Cardiac fibroblast (primary cell): ENCODE measurements at places on chromosomes 5 and 9.

DNA sequence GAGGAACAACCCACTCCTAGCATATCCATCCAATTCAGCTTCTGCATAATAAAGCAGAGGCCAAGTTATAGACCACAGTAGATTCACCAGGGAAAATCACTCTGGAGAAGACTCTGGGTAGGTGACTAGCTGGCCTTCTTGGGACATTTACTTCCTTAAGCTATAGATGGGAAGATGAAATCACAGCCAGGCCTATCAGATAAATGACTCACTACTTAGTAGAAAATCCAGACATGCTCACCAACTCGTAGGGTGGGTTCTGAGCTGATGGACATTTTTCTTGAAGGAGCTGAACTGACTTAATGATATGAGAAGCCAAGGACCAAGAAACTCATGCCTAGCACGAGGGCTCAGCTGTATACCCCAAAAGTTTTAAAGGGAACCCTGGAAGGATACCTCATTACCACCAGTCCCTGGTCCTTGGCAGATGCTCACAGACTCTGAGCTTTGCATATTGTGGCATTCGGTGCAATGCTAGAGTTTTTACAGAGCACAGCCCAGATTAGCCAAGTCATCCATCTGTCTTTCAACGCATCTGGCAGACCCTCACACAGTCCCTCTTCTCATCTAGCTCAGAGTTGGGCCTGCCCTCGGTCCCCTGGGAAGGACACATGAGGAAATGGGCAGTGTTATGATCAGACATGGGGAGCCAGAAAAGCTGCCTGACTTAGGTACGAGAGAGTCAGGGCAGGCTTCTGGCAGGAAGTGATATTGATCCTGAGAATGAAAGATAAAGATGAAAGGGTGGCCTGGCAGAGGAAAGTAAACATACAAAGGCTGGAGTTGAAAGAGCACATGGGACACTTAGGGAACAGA, 15.0 kb downstream of the ACSL6 start:
- DNase-seq = no peak

- DNase-seq = no peak
These were observed 642.0 kb downstream of the KIF4B start for GRCh38 chr5:155655569-155655968.

DNA sequence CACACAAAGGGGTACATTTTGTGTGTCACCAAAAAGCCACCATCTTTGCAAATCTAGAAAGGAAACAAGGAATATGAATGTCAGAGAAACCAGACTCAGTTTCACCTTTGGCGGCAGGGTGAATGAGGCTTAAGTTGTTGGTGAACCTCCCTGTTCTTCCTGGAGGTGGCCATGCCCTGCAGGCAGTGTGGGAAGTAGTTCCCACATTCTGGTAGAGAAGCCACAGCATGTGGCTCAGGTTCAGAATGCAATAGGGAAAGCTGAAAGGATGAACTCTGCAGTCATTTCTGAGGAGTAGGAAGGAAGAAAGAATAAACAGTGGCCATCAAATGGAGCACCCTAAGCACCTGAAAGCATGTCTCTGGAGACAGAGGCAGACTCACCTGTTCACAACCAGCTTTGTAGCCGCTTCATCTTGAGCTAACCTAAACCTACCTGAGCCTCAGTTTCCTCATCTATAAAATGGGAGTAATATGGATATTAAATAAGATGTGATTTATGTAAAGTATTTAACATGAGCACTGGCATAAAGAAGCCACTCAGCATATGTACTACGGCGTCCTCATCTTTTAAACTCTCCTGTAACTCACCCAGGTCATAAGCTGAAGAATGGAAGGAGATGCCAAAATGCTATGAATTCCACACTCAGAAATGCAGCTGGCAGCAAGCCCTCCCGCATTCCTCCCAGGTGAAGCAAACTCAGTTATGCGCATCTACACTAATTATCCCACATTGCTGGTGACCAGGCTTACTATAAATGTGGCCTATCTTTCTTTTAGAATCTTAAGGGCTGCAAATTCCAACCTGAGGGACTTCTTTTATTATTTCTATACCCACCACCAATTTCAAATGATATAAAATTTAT, 86.0 kb downstream of the ZNF608 start:
- DNase-seq = peak; percentile 96

DNA sequence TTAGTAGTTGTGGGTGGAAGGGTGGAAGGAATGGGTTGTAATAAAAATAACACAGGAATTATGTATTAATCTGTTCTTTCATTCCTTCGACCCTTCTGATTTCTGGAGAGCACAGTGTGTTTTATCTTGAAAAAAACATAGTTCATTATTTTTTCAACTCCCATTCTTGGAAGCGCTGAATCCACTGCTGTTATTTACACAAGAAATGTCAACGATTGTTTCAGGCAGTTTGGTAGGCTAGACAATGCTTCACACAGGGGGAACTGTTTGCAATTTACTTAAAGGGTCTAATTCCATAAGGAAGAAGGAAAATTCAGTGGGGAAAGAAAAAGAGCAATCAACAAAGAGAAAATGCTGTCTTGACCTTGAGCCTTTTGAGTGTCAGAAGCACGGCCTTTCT, 142.9 kb downstream of the TLE1 start:
- DNase-seq = no peak

DNA sequence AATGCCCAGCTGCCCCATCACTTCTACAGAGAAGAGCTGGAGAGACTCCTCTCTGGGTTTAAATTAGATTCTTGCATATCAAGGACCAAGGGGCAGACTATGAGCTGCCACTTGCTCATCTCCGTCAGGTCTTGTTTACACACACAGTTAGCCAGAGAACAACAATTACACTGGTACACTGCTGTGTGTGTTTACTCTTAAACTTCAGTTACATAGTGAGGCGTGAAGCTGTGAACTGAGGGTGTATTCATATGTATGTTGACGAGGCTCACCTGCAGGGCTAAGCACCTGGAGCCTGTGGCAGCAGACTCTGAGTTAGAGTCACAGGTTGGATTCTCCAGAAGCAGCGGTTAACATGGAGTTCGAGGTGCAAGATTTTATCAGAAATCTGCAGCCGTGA, 155.4 kb upstream of the ANKH start:
- DNase-seq = no peak

GRCh38 chr5:143251190-143251589, 152.3 kb downstream of the NR3C1 start:
- DNase-seq = no peak

GRCh38 chr9:21470126-21470525, 12.0 kb downstream of the IFNE start:
- DNase-seq = no peak

GRCh38 chr9:79980432-79980831, 408.7 kb downstream of the TLE4 start:
- DNase-seq = no peak

GRCh38 chr9:108272349-108272899, 583.4 kb downstream of the ACTL7B start:
- DNase-seq = peak; percentile 69

DNA sequence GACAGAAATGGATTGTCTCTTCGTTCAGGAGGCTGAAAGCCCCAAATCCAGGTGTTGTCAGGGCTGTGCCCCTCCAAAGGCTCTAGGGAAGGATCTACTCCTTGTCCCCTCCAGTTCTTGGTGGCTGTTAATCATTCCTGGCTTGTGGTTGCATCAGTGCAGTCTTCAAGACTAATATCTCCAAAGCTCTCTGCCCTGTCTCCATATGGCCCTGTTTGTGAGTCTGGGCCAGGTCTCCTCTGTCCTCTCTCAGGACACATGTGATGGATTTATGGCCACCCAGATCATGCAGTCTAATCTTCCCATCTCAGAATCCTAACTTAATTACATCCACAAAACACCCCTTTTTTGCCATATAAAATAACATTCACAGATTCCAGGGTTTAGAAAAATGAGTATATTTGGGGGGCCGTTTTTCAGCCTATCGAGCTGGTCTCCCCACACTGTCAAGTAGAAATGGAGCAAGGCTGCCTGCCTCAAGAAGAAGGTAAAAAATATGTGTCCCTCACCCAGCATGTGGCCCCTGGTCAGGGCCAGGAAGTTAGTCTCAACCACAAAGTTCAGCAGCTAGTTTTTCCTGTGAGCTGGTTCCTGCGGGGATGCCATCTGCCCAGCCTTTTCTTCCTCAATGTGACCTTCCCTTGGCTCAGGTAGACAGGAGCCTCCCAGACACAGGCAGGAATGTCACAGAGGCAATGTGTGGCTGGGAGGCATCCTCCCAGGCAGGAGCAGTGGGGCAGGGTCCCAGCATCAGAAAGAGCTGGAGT, 509.4 kb downstream of the IRX1 start:
- DNase-seq = no peak

DNA sequence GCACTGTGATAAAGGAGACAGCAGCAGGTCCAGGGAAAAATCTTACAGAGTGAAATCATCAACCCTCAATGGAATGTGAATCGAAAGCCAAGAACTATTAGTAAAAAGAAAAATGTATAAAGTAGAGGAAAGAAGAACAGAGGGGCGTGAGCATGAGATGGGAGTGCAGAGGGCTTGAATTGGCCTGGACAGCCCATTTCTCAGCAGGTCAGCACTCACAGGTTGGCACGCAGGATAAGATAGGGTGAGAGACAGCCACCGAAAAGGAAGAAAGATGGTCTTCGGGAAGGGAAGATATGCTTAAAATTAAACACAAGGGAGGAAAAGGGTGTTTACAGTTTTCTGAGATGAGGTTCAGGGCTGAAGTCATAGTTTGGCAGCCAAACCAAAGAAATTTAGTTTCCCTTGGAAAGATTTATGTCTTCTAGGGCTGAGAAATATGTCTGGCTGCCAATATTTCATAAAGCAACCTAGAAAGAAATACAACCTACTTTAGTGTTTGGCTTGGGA, 524.7 kb downstream of the SPATA31D1 start:
- DNase-seq = peak; percentile 47

DNA sequence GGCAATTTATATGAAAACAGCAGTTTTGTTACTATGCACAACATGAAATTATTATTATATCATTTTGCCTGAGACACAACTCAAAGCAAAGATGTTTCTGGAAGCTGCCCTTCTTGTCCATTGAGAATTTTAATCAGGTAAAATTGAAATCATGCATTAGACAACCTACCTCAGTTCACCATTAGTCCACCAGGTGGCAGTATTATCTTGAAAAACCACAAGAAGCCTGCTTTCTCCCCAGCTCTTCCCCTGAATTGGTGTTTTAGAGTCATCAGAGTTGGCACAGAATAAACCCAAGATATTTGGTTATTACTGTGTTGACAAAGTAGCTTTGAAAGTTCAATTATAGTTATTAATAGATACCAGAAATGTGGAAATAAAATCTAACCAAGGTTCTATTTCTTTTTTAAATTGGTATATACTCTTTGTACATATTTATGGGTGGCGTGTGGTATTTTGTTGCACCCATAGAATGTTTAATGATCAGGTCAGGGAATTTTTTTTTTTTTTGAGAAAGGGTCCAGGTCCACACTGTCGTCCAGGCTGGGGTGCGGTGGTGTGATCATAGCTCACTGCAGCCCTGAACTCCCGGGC, 25.7 kb downstream of the UTP15 start:
- DNase-seq = peak; percentile 93

DNA sequence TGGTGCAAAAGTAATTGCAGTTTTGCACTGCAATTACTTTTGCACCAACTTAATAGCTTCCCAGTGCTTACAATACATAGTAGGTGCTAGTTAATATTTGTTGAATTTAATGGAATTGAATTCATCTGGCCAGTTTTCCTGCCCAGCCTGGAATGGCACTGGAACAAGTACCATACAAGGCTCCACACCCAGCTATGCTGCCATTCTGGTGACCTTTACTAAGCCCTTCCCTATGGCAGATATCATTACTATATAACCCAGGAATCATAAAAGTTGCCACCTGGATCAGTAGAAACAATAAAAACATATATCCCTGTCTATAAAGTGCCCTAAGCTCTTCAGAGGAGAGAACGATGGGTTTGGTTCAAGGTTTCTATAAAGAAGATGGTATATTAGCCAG, 22.4 kb upstream of the TRIM36 start:
- no peak for DNase-seq

GRCh38 chr5:43772458-43772763, 169.4 kb downstream of the NNT start:
- no peak for DNase-seq

- no peak for DNase-seq
These were observed 2.0 kb downstream of the FCHSD1 start for GRCh38 chr5:141649056-141649688.

GRCh38 chr5:136311999-136312398, 53.3 kb downstream of the TRPC7 start:
- no peak for DNase-seq

- DNase-seq = no peak
These were observed 263.4 kb downstream of the DEPDC1B start for GRCh38 chr5:60436518-60436917.

GRCh38 chr5:50886657-50887345, 220.4 kb downstream of the PARP8 start:
- no peak for DNase-seq
